ENCODE measurements at places on chromosomes 5 and 9.

DNA sequence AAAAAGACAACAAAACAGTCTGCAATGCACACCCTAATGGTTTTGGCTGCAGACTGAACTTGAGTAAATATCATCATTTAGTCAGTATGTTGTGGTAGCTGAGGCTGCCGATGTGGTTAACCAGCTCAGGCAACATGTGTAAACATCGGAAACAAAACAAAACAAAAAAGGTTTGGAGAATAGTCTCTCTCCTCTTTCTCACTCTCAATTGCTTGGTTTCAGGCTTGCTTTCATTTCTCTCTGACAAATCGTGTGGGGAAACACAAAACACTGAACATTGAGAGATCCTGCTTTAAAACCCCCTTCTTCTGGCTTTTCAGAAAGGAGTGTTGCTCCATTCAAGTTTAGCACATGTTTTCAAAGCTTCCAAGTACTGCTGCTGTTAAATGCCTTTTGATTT is 453.3 kb downstream of the BNC2 start:
- DNase-seq: no peak

GRCh38 chr9:3768286-3768685 is 242.5 kb upstream of the RFX3 start:
- DNase-seq: no peak

- DNase-seq: peak; percentile 45
Measured at GRCh38 chr9:101119206-101119819, 90.8 kb downstream of the PLPPR1 start.

DNA sequence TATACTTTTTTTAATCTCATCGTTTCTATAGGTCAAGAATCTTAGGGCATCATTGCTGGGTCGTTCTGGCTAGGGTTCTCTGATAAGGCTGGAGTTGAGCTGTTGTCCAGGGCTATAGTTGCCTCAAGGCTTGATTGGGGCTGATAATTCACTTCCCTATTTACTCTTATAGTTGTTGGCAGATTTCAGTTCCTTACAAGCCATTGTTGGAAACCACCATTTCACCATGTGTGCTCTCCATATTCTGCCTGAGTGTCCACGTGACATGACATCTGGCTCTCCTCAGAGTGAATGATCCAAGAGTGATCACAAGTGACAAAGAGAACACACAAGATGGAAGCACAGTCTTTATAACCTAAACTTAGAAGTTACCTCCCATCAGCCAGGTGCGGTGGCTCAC is 852.2 kb downstream of the EFNA5 start:
- no peak for DNase-seq

DNA sequence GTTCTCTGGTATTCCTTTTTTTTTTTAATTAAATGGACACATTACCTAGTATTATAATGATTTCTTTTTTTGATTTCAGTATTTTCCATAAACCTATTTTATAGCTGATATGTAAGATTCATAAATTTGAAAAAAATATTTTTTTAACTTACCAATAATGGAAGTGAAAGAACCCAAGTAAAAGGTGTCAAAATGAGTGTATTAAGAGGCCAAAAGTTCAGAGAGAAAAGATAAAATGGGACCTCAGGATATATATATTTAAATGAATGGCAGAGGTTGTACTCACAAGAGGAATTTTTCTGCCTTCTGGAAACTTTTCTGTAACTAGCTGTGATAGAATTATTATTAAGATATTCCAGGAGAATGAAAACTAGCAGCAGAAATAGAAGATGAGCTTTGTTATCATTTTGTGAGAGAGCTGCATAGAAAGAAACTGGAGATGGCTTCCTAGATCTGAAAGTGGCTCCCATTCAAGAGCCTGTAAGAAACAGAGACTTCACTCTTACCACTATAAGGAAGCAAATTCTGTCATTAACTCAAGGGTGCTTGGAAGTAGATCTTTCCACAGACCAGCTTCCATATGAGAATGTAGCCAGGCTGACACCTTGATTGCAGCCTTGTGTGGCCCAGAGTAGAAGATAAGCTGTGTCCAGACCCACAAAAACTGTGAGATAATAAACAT is 91.7 kb downstream of the MRPS30 start:
- no peak for DNase-seq

DNA sequence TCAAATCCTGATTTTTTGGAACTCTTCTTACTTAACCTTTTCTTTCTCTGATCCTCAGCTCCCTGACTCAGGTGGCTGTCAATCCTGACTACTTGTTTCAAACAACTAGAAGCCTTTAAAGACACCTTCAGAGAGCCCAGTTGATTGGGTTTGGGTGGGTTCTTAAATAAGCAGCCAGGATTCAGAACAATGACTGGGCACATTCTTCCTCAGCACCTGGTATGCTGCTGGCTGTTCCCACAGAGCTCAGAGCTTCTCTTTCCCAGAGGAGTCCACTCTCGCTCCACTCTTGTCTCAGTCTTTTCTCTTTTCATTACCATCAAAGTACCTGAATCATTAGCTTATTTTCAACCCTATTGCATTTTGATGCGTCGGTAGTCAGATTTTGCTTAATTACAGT is 22.5 kb downstream of the PCSK5 start:
- no peak for DNase-seq

- no peak for DNase-seq
Measured at GRCh38 chr5:181198905-181199519, 6.0 kb downstream of the TRIM7 start.

GRCh38 chr9:136858844-136859757 is 7.0 kb downstream of the MAMDC4 start:
- DNase-seq: peak; percentile 9

DNA sequence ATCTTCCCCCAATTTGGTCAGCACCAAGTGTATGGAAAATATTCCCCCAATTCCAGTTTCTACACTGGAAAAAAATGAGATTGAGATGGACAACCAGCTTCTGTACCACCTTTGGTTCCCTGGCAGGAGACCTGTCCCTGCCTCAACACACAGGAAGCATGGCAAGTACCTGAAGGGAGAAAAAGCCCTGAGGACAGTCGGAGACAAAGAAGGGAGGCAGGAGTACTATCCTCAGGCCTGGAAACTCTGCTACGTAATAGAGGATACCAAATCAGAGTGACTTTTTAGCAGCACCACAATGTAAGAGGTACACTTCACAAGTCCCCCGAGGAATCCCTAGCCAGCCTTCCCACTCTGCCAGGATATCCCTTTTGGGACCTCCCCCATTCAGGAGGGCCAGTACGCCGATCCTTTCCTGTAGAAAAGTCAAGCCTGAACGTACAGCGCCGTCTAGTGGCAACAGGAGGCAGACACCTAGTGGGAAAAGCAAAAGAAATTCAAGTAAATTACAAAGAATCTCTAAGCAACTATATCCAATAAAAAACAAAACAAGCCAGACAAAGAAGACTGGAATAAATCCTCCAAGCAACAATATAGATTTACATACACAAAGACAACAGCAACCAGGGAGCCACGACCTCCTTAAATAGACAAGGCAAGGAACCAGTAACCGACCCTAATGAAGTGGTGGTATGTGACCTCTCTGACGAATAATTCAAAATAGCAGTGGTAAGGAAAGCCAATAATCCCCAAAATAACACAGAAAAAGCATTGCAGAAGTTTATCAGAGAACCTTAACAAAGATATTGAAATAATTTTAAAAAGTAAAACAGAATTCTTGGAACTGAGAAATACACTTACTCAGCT is 63.3 kb upstream of the SLCO6A1 start:
- peak; percentile 33 for DNase-seq

- DNase-seq: no peak
Measured at GRCh38 chr9:130200038-130200849, 28.0 kb downstream of the NCS1 start.

All from stimulated activated CD4-positive, alpha-beta T cell treated with anti-CD3 and anti-CD28 coated beads, Interleukin-15, amount 100 ng/mL, for 24 hours (primary cell).